ENCODE measurements at places on chromosomes 7 and 10.
A peak's percentile ranks its signal among the peaks of the same experiment; 100 is the strongest.

- DNase-seq: no peak
These were observed 1.8 kb upstream of the HK1 start for GRCh38 chr10:69276503-69276902.

- DNase-seq: no peak
These were observed 59.1 kb downstream of the AHCYL2 start for GRCh38 chr7:129283936-129284335.

DNA sequence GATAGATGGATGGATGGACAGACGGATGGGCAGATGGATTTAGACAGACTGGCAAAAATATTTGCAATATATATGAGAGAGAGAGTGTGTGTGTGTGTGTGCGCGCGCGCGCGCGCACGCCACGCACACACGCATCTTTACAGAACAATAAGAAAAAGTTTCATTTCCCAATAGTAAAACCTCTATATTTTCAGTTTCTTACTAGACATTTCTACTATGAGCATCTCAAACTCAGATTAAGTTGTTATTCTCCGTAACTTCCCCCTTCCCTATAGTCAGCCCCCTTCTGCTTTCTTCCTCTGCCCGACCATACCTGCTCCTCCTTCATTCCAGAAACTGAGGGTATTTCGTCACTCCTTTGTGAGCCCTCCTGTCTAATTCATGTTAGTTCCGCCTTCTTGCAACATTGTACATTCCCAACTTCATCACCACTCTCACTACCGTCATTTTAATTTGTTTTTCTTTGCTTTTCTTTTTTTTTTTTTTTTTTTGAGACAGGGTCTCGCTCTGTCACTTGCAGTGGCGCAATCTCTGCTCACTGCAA, 154.4 kb upstream of the SH2B2 start:
- DNase-seq: no peak

DNA sequence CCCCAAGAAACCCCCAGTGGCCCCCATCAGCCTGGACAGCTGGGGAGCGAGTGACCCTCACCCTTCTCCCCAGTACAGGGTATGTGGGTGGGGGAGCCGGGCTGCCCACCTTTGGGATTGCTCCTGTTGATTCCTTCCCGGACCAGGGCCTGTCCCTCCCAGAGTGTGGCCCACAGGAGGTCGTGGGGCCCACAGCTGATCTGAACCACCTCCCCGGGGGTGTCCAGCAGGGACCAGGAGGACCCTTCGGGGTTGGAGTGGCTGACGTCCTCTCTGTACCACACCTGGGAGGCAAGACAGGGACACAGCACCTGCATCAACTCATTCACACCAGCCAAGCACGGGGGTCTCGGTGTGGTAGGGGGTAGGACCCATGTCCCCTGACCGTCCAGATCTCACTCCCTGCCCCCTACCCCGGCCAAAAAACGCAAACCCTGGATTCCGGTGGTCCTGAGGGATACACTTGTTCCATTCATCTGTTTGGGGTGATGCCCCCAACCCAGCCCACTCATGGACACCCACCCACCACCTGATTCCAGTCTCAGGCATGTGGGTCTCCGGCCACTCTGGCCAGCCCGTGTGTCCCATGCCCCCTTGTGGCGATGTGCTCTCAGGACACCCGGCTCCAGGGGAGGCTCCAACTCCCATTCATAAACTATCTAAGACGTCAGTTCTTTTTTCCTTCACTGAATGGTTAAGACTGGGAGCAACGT, 10.9 kb downstream of the TECPR1 start:
- no peak for DNase-seq

DNA sequence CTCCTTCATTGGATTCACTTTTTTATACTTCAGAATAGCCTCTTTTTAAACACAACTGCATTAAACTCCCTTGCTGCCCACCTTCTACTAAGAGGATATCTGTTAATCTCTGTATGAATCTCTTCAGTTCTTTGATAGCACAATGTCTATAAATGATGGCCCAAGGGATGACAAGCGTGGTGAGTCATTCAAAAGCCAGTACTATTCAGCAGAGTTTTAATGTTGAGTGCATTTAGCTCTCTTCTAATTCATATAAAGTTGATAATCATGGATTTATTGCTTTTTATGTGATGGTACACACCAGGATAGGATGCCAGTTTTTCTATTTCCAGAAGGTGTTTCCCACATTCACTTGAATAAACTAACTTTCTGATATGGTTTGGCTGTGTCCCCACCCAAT, 57.4 kb upstream of the HECTD2 start:
- DNase-seq: no peak

DNA sequence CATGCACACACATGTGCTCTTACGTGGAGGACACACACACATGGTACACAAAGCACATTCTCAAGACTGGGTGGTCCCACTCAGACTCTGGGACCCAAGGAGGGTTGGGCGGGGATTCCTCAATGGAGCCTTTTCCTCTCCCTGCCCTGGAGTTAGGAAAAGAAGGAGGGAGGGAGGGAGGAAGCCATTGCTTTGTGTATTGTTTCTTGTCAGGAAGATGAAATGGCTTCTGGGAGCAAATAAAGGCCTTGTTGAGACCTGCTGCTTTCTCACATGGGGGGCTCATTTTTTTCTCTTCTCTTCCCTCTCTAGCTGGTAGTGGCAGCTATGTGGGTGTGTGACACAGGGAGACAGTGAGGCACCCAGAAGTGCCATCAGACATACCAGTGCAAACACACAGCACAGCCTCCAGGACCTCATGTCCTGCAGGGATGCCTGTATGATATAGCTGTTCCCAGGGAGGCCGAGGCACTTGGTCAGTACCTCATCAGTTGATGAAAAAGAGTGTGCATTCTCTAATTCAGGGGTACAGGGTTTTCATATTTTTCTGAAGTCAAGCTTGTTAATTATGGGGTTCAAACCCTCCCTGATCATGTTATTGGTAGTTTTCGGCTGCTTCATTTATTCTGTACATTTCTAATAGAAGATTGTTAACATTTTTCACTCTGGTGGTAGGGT, 5.7 kb downstream of the AQP1 start:
- no peak for DNase-seq

- DNase-seq: no peak
These were observed 24.6 kb downstream of the PRR15 start for GRCh38 chr7:29588212-29588611.

- no peak for DNase-seq
These were observed 243.2 kb upstream of the SLC26A5 start for GRCh38 chr7:103689255-103689654.

DNA sequence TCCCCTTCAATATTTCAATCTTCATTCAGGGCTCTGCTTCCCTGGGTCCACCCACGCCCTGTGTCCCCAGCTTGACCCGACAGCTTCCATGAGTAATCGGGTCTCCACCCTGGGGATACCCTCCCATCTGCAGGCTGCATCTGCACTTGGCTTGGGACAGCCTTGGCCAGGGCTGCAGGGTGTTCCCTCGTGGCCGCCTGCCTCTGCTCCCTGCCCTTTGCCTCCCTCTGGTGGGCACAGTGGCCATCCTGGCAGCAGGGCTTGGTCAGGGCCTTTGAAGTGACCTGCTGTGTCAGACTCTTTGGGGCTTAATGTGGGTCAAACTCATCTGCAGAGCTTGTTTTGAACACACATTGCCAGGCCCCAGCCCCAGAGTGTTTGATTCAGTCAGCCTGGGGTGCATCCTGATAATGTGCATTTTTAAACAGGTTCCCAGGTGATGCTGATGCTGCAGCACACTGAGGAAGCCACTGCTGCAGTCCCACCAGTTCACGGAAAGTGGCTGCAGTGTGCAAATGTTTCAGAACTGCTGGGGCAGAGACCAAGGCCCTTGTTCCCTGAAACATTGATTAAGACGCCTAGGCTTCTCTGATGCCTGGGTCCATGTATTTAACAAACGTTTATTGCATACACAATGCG, 80.7 kb upstream of the SEC61G start:
- no peak for DNase-seq

GRCh38 chr10:14485986-14486385, 155.3 kb upstream of the FRMD4A start:
- DNase-seq: no peak

DNA sequence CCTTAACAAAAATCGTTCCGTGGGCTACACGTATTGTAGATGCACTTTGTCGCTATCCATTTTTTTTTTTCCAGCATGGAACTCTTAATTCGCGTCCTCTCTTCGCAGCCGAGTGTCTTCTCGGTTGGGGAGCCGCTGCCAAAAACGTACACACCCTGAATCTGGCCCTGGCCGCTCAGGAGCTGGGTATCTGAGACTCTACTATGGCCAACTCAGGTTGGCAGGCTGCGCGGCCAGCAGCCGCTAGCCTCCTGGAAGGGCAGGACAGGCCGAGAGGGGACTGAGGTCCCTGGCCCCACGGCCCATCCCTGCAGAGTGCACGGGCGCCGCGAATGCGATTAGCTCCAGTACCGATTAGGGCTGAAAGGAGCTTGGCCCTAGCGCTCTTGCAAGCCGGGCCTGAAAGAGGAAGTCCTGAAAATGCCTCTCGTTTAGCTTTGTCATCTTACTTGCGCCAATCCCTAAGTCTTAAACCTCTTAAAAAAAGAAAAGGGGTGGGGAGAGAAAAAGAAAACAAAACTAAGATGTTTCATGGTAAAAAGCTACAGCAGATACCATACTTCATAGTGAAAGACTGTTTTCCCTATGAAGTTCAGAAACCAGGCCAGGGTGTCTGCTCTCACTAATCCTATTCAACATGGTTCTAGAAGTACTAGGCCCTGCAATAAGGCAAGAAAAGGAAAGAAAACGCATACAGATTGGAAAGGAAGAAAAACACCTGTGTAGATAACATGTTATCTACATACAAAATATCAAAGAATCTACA, 113.2 kb upstream of the RHEB start:
- DNase-seq: peak; percentile 69

DNA sequence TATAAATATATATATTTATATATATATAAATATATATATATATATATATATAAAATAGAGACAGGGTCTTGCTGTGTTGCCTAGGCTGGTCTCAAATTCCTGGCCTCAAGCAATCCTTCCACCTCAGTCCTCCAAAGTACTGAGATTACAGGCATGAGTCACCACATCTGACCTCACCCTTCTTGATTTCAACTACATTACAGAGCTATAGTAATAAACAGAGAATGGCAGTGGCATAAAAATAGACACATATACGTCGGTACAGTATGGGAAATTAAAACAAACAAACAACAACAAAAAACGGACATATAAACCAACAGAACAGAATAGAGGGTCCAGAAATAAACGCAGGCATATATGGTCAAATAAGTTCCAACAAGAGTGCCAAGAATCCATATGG, 77.6 kb upstream of the PPP1R3A start:
- DNase-seq: no peak

DNA sequence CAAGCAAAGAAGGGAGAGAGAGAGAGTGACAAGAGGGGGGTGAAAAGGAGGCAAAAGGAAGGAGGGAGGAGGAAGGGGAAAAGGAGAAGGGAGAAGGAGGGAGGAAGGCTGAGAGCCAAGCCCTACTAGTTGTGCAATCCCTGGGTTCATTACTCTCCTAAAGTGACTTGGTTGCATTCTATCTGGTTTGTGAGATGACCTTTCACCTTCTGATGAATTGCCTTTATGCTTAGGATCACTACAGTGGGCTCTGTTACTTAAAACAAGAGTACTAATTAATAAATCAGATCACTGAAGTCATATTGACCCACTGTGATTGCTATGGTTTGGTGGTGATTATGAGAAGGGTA, 144.9 kb downstream of the KIF20B start:
- no peak for DNase-seq

GRCh38 chr7:7201578-7202374, 19.4 kb downstream of the C1GALT1 start:
- peak; percentile 49 for DNase-seq

DNA sequence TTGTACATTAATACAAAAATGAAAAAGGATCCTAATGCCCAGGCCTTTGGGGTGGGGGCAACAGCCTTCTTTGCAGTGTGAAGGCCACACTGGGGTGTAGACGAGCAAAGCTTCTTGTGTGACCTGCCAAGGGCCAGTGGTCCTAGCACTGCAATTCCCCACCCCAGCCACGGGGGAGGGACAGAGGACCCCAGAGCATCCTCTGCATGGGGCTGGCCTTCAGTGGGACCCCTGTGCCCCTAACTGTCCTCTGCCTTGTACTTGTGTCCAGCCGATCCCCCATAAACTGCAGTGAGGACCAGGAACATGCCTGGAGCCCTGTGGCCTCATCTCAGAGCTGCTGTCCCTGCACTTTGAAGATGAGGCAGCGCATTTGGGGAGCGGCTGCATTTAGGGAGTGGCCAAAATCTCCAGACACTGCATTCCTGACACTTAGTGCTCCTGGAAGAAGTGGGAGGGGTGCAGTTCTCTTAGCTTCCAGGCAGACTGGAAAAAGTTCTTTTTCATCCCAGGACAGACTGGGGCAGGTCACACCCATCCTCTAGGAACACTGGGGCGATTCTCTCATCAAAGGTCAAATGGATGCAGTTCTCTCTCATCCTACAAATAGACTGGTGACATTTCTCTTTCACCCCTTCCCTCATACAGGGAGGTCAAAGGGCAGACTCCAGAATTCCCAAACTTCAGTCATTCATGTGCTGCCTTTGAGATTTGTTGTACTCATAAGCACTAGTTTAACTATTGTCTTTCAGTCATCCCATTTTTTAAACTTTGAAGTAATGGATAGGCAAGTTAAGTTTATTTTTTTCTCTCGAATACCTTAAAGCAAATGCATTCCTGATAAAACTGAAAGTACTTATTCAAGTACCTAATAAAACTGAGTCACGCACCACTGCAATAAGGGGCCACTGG, 922 bp upstream of the MYO1G start:
- DNase-seq: no peak

- no peak for DNase-seq
These were observed 59.6 kb upstream of the CAPZA2 start for GRCh38 chr7:116802746-116803152.

DNA sequence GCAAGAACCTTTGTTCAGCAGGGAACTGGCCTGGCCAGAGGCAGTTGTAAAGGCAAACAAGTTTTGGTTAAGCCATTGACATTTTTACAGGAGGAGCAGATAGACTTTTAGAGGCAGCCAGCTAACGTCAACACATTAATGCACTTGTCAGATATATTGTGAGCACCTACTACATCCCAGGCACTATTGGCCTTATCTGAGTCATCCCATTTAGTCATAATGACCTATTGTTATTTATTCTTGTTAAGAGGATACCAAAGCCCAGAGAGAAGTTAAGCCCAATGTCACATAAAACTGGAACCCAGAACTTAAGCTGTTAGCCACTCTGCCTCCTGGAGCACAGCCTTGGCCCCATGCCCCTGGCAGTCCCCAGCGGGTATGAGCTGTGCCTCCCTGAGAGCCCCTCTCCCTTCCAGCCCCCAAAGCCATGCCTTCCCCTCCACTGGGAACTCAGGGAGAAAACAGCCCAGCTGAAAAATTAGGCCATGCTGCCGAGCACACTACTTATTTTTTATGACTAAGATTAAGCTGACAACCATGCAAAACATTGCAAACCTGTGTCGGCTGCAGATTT, 32.7 kb upstream of the TRIM8 start:
- DNase-seq: no peak

- no peak for DNase-seq
These were observed 411.1 kb upstream of the MGMT start for GRCh38 chr10:129055986-129056385.

DNA sequence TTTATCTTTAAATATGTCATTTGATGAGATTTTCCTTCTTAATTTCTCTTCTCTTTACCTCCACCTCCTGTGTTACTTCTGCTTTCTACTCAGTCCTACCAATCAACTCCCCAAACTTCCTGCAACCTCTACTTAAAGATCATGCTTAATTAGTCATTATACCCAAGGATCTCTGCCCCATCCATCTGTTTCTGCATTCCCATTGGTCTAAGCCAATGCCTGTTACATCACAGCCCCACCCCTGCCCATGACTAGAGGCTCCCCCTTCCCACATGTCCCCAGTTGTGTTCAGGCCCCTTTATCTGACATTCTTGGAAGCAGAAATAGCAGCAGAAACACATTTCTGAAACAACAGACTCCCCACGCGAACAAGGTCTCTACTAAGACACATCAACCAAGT, 319.1 kb upstream of the NFE2L3 start:
- no peak for DNase-seq

Data from central memory CD4-positive, alpha-beta T cell (primary cell).